Stimulated activated naive CD4-positive, alpha-beta T cell (primary cell): ENCODE measurements at places on chromosomes 4 and X.

GRCh38 chr4:76059750-76060149 lies 14.8 kb upstream of the ART3 start:
- DNase-seq: no peak

DNA sequence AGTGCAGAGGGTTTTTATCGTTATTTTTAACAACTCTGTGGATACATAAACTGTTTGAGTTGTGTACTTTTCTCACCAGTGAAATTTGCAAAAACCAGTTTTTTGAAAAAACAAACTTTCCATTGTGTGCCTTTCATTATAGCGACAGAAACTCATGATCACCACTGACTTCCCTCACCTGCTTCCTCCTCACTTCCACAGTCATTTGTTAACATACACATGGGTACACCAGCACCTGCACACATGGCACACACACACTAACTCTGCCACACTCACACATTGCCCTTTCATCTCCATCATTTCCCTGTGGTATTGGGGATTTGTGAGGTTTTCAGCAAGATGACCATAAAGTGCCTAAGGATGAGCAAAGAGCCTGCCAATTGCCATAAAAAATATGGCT lies 20.6 kb downstream of the CLDN22 start:
- no peak for DNase-seq

DNA sequence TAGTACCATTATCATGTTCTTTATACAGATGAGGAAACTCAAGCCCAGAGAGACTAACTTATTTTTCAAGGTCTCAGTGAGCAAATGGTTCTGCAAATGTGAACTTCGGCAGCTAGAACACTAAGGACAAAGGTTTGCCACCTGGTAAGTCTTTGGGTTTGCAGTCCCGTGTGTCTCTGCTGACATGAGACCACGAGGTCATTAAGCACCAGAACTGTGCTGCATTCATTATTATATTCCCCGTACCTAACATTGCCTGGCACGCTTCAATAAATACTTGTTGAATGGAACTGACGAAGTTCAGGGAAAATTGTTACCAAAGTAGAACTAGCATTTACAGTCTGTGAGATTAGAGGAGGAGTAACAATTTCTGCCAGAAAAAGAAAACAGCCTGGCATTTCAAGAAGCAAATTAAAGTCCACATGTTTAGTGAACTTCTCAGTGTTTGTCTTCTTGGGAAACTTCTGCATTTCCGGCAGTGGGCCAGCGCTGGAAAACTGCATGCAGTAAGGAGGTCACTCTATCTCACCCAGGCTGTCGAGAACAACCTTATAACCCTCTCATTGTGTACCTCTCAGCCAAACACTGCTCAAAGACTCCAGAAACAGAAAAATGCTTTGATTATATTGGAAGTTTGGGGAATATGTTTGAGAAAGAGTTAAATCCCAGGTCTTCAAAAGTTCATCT lies 67.4 kb upstream of the CPEB2 start:
- no peak for DNase-seq

DNA sequence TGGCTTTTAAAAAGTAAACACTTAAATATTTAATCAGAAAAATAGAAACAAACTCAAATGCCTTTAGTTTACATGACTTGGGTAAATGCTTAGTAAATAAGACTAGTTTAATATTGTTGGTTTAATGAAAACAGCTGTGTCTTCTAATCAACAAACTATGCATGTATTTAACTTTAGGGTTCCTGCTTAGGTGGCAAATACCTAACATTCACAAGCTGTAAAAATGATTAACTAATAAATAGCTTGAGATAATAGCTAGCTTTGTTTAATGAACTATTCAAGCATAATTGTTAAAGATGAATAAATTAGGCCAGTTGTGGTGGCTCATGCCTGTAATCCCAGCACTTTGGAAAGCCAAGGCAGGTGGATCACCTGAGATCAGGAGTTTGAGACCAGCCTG lies 30.0 kb upstream of the USP46 start:
- DNase-seq: no peak

GRCh38 chr4:123206016-123206415 lies 190.6 kb upstream of the SPRY1 start:
- no peak for DNase-seq

DNA sequence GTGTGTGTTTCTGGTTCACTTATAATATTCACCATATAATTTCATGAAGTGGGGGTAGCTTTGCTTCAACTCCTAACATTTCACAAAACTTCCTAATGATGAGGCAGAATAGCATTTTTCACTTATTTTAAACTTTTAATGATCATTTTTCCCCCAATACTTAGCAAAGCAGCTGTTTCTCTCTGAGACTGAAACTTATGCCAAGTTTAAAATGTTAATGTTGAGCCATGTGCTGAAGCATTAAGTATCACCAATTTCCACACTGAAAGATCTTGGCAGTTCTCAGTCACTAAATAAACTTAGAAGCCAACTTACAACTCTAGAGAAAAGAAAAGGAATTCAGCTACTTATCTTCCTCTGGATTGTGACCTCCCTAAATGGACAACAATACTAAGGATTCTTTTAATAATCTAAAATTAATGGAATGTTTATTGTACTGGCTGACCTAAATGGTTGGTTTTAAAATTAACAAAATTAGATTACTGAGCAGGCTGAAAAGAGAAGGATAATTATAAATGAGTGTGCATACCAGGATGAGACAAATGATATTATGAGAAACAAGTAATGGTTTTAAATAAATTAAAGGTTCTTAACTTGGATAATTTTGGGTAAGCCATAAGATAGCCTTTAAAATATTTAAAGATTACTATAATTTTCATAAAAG lies 1429.4 kb upstream of the ADGRL3 start:
- no peak for DNase-seq

DNA sequence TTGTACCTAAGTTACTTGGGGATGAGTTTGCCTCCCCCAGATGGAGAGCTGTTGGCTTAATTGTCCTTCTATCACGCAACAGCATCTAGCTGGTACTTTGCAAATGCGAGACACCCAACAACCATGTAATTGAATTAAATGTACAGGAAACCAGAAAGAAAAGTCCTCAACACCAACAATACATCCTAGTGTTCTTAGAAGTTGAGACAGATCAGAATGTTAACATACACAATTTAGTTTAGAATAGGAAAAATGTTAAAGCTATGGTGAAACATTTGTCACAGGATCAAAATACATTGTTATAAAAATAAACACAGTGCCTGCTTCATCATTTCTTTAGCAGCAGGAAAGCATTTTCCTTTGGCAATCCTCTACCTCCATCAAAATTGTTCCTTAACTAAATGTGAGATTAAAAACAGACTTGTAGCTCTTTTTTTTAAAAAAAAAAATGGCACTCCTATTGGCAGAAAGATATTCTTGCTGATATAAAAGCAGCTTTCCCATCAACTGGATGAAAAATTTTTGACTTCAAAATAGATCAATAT lies 163.1 kb upstream of the MID1 start:
- no peak for DNase-seq

DNA sequence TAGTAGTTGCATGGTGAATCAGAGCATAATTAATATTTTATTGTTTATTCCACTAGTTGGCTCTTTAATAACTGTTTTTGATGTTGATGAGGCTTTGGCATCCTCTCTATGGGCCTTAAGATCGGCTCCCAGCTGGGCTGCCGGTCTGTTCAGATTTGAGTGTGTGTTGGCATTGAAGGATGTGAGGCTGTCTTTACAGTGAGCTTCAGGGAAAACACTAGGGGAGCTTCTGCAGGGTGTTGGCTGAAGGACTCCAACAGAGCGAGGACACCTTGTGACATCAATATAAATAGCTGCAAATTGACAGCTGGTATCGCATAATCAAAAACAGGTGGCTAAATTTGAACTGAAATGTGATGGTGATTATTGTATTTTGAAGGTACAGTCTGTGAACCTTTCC lies 322.0 kb downstream of the FSTL5 start:
- no peak for DNase-seq

- DNase-seq: no peak
These were observed at the start of gene MAB21L2 for GRCh38 chr4:150582146-150582872. TSS of gene MAB21L2 (plus strand) at chr4:150582151. CDS start at chr4:150583030, 879 bp downstream.

DNA sequence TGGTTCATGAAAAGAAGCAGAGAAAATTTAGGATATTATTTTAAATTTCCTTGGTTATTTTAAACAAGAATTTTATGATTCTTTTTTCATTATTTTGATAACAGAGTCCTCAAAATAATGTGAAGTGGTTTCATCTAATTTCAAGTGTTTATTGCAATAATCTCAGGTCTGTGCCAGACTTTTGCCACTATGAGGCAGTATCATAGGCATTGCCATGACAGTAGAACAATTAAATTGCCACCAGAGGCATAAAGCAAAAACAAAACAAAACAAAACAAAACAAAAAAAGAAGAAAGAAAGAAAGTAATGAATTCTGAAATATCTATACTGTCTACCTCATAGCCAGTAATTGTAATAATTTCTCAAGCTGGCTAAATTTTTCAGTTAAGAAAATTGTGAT lies 739.2 kb downstream of the KCTD8 start:
- no peak for DNase-seq

GRCh38 chr4:166531703-166532102 lies 658.7 kb downstream of the TLL1 start:
- DNase-seq: no peak

DNA sequence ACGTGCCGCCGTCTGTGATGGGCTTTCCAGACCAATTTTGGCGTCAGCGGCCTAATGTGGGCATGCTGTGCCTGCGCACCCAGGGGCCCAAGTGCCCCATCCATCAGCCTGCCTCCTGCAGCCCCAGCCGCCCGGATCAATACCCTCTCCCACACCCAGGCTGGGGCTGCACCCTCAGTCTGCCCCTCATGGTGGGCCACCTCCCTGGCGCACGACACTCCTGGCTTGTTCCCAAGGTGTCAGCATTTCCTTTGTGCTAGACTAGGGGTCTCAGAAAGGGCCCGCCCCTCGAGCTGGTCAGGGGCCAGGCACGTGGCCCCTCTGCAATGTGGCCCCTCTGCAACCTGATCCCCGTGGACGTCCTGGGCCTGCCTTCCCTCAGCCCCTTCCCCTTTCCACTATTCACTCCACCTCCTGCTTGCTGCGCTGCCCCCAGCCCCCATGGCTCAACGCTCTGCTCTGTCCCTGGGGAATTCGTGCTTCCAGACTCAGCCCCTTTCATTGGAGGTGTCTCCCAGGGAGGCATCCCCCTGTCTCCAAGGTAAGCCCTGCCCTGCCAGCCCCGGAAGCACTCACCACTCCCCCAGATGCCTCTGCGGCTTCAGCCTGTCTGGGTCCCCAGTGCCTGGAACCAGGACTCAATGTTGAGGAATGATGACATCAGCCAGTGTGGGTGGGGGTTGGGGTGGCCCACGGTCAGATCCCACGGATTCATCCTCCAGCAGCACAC lies 130.8 kb downstream of the HMX1 start:
- DNase-seq: no peak
